ENCODE measurements at places on chromosomes 1 and 21.
A peak's percentile ranks its signal among the peaks of the same experiment; 100 is the strongest.

- DNase-seq: no peak
These were observed 32.5 kb upstream of the RGS4 start for GRCh38 chr1:163036671-163037070.

- no peak for DNase-seq
These were observed 43.5 kb upstream of the TRAPPC10 start for GRCh38 chr21:43968410-43969114.

DNA sequence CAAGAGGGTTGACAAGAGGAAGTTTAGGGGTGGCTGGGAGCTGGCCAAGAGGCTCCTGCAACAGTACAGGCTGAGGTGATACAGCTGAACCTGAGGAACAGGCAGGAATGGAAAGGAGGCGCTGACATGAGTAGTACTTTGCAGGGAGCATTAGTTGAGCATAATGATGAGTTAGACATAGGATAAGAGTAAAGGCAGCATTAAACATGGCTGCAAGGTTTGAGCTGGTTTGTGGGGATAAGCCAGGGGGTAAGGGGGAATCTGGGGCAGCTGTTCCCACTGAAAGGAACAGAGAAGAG lies 20.6 kb downstream of the SLC30A10 start:
- DNase-seq: no peak

DNA sequence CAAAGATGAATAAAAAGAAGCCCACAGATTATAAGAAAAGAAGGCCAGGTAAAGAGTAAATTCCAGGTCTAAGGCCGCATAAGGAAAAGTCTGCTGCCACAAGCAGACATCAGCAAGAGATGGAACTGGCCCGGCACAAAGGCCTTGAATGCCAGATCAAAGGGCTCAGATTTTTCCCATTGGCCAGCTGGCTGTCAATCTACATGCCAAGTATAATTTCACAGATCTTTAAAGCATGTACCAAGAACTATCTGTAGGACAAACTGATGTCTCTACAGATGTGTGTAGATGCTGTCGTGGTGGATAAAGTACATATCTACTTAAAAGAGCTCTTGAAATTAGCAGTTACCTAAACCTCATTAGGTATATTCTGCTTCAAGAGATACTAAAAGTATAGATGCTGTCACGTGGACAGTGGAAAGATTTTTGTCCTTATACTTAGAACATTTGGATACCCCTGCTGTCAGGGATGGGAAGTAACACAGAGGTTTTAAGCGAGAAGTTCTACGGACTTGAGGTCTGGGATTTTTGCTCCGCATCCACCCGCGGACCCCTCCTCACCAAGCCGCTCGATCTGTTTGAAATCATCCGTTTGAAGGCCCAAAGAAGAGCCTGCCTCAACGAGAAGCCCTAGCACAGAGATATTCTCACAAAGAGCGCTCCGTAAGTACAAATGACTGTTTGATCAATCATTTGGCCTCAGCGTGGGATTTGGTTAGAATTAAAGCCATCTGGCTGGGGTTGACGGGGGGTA lies 10.1 kb downstream of the GLIS1 start:
- DNase-seq: no peak

GRCh38 chr1:200890818-200891773 lies 3.6 kb upstream of the INAVA start:
- DNase-seq: no peak

GRCh38 chr1:12315146-12315545 lies 85.3 kb downstream of the VPS13D start:
- no peak for DNase-seq

DNA sequence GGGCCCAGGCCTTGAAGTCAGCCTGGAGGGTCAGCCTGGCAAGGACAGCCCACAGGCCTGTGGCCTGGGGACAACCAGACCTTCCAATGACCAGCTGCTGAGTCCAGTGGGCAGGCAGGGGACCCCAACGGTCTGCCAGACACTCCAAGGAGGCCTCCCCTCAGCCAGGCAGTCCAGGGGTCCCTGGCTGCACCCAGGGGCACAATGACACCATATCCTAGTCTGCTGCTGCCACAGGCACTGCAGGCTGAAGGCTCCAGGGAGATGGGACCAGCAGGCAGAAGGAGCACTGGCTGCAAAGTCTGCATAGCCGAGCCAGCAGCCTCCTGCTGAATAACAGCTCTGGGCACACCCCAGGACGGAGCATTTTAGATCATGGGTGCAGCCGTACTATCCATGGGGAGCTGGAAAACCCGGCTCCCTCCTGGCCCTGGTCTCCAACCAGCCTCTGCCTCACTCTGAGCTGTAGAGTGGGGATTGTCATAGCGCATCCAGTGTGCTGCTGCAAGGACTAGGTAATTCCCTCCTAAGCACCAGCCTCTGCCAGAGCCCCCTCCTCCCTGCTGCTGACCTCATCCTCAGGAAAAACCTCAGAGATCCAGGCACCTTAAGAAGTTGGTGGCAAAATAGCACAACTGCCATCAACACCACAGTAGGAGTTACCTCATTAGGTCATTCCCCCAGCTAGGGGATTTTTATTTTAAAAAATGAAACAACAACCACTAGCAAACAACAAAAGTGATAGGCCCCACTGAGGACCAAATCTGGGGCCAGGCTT lies 4.8 kb upstream of the LAPTM5 start:
- no peak for DNase-seq

GRCh38 chr21:31103163-31103562 lies 64.9 kb upstream of the KRTAP19-8 start:
- no peak for DNase-seq

DNA sequence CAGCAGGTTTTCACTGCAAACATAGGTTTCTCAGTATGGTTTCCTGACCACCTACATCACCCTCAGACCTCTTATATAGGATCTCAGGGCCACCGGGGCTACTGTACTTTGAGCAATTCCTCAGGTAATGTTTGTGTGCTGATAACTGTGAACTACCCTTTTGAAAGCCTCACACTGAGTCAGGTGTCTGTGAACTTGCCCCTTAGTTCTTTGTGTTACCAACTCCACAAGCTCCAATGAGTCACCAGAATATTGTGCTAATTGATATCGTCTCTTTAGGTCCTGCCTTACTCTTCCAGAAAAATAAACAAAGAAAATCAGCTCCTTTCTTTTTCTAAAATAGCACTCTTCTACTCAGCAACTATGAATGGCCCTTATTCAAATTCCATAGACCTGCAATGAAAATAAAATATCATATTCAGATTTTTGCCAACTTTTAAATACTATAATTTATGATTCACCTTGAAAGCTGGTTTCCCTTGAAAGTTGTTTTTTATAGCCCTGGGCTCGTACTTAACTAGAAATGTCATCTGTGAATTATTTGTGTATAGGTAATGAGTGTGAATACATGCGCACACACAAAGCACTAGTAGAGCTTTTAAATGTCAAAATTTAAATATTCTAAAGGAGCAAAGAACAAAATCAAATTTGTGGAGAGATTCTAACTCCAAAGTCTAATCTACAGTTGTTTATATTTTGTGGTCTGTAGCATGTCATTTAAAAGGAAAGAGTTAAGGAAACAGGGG lies 88.1 kb upstream of the WARS2 start:
- no peak for DNase-seq

DNA sequence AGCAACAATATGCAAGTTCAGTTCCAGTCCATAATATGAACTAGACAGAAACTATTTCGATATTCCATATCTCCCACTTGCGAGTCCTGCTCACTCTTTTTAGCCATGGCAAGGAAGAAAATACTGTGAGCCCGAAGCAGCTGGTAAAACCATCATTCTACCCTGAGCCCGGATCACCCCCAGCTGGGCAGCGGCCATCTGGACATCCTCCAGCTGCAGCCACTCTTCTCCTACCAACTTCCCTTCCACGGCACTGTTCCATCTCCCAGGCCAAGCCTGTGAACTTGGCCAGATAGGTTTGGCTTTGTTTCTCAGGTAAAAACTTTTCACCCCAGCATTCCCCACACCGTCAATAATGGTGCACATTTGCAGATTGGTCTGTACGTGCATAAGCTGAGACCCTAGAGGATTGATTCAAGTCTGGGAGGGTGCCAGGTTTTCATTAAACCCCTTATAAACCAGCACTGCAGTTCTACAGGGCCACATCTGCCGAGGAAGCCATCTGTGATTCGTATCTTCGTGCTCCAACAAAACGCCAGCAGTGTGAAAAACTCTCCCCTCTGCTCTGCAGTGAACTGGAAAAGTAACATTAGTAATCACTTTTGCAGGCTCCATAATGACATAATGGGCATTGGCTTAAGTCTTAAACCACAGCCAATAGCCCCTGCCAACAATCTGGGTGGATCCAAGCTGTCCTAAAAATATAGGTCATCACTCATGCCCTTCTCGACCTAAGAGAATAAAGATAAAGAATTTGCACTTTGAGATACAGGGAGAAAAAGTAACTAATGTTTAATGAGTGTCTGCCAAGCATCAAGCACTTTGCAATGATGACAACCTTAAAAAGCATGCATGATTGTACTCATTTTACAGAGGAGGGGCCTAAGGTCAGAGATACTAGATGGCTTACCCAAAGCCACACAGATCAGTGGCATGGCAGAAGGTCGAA lies 205.1 kb downstream of the PLPP3 start:
- DNase-seq: no peak

DNA sequence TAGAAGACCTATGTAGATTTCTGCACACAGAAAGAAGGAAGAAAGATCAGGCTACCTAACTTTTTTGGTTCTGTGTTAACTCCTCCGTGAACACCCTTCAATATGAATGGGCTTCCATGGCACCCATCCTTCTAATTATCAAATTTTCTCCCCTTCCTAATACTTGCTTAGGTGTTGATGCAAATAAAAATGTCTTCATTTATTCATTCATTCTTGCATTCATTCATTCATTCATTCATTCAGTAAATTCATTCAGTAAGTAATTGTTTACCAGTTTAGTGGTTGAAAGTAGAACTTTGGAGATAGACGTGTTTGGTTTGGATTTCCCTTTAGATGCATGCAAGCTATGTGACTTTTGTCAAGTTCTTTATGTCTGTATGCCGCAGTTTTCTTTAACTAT lies 4.6 kb downstream of the CHI3L2 start:
- DNase-seq: no peak

DNA sequence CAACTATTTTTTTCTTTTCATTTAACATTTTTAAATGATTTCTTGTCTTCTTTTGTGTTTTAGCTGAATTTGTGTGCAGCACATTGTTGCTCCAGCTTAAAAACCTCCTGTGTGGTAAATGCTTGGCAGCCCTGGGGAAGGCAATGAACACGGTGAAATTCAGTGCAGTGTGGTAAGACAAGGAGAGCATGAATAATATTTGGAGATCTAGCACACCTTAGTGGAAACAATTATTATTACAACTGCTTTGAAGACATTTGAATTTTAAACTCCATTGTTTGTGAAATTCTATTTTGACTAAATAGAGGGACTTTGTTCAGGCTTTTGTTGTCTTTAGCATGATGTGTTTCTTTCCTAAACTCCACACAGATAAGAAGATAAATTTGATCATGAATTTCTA lies 242.6 kb upstream of the CXADR start:
- peak; percentile 79 for DNase-seq

- no peak for DNase-seq
These were observed 45.1 kb upstream of the MPC2 start for GRCh38 chr1:167981933-167982332.

GRCh38 chr1:161084597-161084988 lies 4.8 kb downstream of the NECTIN4 start:
- no peak for DNase-seq

DNA sequence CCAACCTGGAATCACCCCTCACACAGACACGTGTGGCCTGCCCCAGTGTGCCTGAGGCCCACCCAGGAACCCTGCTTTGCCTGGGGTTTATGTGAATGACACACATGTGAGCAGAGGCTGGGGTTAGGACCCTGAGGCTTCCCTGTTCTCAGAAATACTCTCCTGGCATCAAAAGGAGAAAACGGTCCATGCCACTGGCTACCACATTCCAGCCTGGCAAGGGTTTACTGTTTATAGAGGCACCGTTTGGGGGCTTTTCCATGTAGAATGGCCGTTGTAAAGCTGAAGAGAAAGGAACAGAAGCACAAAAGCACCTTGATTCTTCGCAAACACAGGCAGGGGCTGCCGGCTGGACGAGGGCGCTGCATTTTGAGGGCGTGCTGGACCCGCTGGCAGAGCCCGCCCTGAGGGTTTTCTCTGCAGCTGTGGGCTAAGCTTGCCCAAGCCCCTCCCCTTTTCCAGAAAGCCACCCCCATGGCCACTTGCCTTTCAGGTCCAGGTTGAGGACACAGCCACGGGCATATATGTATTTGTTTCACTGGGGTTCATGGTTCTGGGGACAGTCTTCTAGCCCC lies 13.0 kb downstream of the TFF3 start:
- DNase-seq: no peak

DNA sequence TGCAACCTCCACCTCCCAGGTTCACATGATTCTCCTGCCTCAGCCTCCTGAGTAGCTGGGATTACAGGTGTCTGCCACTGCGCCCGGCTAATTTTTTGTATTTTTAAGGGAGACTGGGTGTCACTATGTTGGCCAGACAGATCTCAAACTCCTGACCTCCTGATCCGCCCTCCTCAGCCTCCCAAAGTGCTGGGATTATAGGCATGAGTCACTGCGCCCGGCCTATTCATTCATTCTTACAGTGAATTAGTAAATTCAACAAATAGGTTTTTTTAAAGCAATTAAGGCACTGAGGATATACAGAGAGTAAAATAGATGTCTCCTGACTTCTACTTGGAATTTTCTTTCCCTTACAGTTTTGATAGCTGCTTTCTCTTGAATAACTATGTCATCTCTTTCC lies 43.5 kb downstream of the CDC42 start:
- no peak for DNase-seq

DNA sequence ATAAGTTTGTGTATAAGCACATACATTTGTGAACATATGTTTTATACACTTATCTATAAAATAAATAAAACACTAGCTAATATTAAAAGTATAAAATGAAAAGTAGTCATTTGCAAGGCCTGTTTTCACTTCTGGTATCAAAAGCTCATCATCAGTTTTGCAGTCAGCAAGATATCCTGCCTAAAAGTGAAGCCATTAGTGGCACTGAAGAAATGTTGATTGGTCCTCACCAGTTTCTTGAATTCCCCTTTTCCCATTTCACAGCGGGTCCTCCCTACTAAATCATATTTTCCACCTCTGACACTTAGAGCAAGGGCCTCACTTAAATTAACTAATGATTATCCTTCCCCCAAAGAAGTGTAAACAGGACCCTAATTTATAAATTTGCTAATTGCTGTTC lies 6.7 kb downstream of the TBX15 start:
- DNase-seq: no peak

- DNase-seq: no peak
These were observed 21.3 kb downstream of the CTTNBP2NL start for GRCh38 chr1:112417271-112417670.

- DNase-seq: no peak
These were observed 227.1 kb downstream of the GRIK3 start for GRCh38 chr1:36807262-36807661.

- DNase-seq: no peak
These were observed 23.3 kb upstream of the MOV10 start for GRCh38 chr1:112651205-112651604.
